ENCODE measurements at places on chromosomes 12 and 14.

DNA sequence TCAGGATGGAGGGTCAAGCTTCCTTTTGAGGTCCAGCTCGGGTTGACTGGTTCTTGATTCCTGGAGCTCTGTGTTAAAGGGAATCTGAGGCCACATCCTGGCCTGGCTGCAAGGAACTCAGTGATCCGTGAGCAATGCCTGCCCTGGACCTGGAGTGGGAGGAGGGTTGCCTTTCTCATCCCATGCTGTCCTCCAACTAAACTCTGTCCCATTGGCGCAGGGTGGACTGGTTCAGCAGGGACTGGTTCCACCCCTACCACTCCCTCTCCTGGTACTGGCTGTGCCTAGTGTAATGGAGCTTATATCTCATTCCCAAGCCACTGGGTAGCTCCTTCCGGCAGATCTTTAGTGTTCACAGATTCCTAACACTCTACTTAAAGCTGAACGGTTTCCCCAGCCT, 3.9 kb upstream of the CMKLR1 start:
- no peak for DNase-seq

DNA sequence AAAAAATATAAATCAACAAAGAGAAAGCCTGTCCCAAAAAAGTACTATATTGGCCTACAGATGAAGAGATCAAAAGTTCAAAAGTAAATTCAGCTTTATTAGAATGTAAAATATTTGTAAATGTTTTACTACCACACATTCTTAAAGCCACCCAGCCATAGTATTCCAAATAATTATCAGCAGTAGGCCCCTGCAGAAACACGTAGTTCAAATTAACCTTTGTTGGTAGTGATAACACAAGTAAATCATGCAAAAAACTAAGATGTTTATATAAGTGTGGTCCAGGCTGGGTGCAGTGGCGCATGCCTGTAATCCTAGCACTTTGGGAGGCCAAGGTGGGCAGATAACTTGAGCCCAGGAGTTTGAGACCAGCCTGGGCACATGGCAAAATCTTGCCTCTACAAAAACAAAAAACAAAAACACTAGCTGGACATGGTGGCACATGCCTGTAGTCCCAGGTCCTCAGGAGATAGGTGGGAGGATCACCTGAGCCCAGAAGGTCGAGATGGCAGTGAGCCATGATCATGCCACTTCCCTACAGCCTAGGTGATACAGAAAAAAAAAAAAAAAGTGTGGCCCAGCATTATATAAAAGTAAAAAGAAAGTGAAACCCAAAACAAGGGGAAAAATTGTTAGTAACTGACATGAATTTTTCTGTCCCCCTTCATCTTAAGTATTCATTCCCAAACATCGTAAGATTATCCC, 17.9 kb downstream of the SPTLC2 start:
- no peak for DNase-seq

- no peak for DNase-seq
These were observed 6.9 kb downstream of the HECTD1 start for GRCh38 chr14:31200702-31200990.

GRCh38 chr12:106685381-106685780, 89.1 kb upstream of the RIC8B start:
- DNase-seq = no peak

- DNase-seq = no peak
These were observed 228.4 kb upstream of the NPAS3 start for GRCh38 chr14:32710231-32710671.

DNA sequence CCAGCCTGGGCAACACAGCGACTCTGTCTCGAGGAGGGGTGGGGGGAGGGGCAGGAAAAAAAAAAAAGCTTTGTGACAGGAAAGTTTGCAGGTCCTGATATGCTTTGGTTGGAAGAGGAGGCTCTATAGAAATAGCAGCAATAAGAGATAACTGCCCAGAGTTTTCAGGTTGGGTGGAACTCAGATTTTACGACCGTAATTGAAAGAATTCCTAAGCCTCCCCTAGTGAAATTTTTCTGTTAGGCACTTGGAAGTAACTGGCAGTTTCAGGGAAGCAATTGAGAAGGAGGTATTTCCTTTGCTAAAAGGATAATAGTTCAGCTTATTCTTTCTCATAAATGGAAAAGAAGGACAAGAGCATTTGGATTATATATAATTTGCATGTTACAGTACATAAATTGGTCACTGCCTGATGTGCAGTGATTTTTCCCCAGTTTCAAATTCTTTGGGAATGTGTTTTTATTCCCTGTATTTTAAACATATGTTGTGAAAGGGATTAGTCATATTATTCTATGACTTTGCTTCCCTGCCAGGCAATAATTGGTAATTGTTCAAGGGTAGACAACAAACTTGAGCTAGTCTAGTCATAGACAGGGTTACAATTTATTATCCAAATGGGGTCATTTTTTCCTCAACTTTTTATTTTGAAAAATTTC, 452.8 kb downstream of the AEBP2 start:
- no peak for DNase-seq

- no peak for DNase-seq
These were observed 21.7 kb downstream of the CPNE8 start for GRCh38 chr12:38883629-38884134.

DNA sequence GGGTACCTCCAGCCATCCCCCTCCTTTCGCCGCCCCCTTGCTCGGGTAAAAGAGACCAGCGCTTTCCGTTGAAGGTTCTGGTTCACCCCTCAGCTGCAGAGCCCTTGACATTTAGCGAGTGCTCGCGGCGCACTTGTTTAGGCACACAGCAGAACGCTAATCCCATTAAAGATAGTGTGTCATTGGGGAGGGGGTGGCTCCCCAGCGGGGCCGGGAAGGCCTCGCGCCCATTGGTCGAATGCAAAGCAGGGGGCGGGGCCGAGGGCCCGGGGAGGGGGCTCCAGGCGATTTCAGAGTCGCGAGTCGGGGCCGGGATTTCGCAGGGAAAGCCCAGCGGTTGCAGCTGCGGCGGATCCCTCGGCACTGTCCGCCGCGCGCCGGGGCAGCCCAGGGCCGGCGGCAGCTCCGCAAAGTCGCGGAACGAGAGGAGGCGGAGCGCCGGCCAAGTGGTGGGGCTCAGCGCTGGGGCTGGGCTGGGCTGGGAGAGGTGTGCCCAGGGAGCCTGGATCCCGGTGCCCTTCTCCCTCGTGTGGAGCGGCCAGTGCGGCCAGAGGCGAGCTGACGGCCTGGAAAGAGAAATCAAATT, 122.9 kb downstream of the TSPAN9 start:
- peak; percentile 49 for DNase-seq

DNA sequence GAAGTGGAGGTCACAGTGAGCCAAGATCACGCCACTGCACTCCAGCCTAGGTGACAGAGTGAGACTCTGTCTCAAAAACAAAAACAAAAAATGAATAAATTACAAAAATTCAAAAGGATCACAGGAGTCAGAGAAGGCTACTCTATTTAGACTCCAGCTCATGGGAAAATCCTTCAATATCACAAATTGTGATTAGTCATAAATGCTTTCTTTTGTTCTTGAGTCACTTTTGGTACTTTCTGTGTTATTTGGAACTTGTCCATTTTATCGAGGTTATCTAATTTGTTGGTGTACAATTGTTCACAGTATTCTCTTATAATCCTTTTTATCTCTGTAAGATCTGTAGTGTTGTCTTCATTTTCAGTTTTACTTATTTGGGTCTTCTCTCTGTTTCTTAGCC, 18.9 kb downstream of the ALDH2 start:
- no peak for DNase-seq

DNA sequence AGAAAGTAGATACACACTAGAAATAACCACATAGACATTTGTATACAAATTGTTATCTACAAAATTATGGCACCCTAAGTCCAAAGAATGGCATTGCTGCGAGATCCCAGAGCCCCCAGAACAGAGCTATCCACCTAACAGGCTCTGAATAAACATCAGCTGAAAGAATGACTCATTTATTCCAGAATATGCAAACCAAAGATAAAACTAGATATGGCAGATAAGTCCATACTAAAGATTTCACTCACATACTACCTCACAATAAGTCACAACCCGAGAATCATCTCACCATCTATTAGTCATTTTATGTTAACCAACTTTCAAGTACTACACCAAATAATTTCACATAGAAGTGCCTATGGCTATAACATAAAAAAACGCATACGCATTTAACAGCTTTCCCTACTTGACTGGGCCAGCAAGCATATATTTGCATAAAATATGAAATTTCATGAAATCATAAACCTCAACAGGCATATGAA, 5.6 kb downstream of the CNIH1 start:
- no peak for DNase-seq

DNA sequence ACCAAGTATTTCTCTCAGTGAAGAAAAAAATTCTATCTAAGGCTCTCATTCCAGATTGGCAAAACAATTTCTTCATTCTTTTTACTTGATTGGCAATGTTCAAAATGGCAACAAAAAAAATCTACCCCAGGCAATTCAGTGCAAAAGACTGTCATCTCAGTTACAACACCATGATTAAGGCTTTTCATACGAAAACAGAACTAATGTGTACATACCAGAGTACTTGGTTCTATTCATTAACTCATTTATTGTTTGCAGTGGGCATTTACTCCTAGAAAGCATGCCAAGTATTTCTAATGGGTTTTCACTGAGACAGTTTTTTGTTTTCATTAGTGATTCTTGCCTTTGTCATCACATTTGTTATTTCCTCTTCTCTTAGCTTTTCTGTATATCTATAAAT, 33.0 kb downstream of the DBX2 start:
- DNase-seq = no peak

DNA sequence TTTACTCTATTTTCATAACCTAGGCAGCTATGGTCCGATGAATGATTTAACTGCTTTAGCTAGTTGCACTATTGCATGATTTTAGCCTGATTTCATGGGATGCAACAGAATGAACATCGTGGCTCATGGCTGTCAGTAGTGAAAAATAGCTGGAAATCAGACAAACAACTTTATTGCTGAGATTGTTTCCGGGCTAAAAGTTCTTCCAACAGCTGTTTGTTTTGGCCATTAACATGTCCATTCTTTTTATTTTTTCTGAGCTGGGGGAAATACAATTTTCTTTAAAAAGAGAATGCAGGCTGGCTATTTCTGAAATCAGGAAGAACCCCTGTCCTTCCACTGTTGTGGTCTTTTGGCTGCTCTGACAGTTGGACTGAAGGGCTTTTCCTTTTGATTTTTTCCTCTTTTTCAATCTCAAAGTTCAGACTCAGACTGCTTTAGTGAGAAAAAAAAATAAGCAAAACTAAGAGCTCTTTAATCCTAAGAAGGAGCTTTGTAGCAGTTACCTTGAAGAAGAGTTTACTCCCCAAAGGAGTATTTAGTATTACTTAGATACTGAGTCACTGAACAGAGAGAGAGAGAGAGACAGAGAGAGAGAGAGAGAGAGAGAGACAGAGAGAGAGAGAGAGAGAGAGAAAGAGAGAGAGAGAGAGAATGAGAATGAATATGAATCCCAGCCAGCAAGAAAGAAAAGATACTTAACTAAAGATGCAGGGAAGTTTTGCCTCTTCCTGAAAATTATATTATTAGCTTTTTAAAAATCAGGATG, at the start of gene NAV3:
TSS of gene NAV3 (plus strand) at position 312 of the 769 bp plus-strand sequence. CDS start 568 bp downstream, outside the sequence.
- DNase-seq = no peak

DNA sequence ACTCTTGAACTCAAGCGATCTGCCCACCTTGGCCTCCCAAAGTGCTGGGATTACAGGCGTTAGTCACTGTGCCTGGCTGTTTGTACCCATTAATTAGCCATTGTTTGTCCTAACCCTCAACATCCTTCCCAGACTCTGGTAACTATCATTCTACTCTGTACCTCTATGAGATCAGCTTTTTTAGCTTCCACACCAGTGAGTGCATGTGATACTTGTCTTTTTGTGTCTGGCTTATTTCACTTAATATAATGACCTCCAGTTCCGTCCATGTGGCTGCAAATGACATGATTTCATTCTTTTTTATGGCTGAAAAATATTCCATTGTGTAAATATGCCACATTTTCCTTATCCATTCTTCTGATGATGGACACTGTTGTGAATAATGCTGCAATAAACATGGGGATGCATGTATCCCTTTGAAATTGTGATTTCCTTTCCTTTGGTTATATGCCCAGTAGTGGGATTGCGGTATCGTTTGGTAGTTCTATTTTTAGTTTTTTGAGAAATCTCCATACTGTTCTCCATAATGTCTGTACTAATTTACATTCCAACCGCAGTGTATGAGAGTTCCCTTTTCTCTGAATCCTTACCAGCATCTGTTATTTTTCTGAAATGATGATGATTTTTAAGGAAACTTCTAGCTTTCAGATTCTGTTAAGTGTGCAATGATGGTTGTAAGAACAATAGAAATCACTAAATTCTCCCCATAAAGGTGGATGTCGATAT, 6.7 kb upstream of the PPP4R3A start:
- no peak for DNase-seq

GRCh38 chr14:68159701-68160633, 340.4 kb downstream of the RAD51B start:
- no peak for DNase-seq

DNA sequence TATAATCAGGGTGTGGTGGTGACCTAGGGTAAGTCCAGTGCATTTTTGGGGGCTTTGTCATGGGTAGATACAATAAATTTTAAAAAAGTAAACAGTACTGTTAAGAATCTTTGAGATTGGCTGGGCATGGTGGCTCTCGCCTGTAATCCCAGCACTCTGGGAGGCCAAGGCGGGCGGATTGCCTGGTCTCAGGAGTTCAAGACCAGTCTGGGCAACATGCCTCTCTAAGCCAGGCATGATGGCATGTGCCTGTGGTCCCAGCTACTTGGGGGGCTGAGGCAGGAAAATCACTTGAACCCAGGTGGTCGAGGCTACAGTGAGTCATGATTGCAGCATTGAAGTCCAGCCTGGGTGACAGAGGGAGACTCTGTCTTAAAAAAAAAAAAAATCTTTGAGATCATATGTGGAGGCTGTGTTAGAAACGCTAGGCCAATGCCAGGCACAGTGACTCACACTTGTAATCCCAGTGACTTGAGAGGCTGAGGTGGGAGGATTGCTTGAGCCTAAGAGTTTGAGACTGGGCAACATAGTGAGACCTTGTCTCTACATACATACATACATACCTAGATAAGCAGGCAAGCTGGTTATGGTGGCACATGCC, 67.7 kb downstream of the PRKCH start:
- DNase-seq = no peak

- DNase-seq = no peak
These were observed 214.7 kb downstream of the PHLDA1 start for GRCh38 chr12:75816897-75817296.

DNA sequence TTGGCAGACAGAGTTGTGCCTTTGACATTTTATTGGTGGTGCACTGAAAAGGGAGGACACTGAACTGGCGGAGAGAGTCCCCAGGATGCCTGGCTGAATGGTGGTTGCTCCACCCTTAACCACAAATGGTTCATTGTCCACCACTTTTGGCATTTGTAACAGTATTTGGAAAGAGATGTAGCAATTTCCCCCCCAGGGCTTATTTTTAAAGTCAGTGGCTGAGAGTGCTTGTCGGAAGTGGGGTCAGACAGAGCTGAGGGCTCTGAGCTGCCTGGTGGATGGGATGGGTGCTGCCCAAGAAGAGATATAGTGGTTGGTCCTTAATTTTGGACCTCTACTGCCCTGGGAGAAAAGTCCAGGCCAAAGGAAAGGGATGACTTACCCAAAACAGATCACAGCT, 31.5 kb upstream of the FGF6 start:
- no peak for DNase-seq
